ENCODE measurements at places on chromosomes 6 and 20.
A peak's percentile ranks its signal among the peaks of the same experiment; 100 is the strongest.

GRCh38 chr6:110674096-110674495, 141.2 kb downstream of the CDK19 start:
- no peak for DNase-seq

DNA sequence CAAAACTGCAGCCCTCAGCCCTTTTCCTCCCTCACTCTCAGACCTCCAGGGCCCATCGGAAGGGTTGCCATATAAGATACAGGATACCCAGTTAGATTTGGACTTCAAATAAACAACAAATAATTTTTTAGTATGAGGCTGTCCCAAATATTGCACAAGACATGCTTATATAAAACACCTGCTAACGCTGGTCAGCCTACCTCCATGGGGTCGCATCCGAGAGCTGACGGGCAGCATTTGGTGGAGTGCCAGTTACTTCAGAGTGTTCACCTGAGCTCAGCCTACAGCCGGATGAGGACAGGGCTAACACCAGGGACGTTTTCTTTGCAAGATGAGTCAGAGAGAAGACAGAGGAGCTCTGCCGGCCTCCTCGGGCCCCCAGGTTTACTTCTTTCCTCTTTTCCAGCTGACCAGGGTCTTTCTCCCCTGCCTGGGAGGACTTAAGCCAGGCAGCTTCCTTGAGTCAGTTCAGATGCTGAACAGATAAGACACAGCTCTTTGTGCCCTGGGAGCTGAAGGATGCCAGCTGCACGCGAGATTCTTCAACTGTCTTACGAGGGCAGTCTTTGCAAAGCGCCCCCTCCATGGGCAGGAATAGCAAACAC, 141.2 kb upstream of the KCNG1 start:
- DNase-seq, result no peak

GRCh38 chr20:2104236-2104635, 2.6 kb downstream of the STK35 start:
- no peak for DNase-seq

DNA sequence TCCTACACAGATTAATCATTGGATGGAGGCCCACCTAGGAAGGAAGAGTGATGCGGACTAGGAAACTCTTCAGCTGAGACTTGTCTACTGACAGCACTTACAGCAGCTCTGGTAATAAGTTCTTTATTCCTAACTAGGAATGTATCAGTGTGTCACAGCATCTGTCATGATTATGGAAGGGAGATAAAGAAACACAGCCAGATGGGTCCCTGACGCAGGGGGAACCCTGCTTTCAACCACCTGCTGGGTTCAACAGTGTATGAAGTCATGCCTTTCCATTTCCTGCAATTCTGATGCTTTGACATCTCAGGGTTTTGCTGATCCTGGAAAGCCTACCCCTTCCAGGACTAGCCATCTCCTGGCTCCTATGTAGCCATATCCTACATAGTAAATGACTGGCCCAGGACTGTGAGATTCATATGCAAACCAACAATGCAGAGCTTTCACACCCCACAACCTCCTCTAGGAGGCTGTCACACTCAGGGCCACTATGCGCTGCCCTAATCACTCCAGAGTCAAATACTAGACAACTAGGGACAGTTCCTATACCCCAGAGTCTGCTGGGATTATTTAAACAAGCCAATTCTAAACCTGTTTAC, 29.0 kb upstream of the MANEA start:
- no peak for DNase-seq

- DNase-seq, result no peak
These were observed 52.7 kb downstream of the GOPC start for GRCh38 chr6:117549611-117550010.

GRCh38 chr20:31542201-31542842, 28.1 kb downstream of the HM13 start:
- peak; percentile 35 for DNase-seq

GRCh38 chr6:313087-313486, 20.8 kb downstream of the DUSP22 start:
- DNase-seq, result no peak

GRCh38 chr20:52534616-52535015, 343.0 kb upstream of the ZFP64 start:
- no peak for DNase-seq

DNA sequence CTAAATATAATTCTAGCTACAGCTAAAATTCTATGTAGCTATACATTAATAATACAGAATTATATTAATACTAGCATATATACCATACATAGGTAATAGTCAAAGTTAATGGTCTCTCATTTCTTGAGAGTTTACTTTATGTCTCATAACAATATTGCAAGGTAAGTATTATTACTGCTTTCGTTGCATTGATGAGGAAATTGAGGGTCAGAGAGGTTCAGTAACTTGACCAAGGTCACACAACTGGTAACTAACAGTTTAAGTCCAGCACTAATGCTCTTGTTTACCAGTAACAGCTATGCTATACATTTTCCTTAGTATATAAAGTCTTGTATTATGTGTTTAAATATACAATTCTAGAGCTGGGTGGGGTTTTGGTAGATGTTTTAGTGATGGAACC, 67.6 kb downstream of the AFG1L start:
- no peak for DNase-seq

DNA sequence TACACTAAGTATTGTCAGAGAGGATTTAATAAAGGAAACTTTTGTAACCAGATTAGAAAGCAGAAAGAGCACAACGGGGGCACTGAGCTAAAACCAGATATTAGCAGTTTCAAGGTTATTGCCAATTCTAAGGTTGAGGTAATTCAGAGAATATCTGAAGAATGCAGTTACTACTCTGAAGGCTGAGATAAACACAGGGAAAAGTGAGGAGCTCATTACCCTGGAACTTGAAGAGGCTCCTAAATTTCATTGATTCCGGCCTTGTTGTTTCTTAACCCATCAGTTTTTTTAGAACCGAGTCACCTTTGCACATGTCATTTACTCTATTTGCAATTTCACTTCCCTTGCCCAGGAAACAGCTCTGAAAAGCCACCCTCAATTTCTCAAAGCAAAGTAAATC, 72.4 kb upstream of the BTBD3 start:
- DNase-seq, result no peak

DNA sequence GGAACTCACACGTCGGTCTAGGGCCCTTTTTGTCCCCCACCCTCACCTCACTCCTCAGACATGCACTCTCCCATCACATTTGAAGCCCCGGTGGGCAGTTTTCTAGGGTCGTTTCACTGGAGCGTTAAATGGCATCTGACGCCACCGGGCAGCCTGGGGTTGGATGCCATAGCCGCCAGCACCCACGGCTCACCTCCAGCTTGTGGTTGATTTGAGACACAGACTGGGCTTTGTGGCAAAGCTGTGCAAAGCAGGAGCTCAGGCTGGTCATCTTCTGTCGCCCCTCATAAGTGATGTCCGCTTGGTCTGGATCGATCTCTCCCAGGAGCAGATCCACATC, 530 bp downstream of the GOPC start:
- no peak for DNase-seq

GRCh38 chr6:137115658-137116057, 57.8 kb downstream of the IL22RA2 start:
- no peak for DNase-seq

DNA sequence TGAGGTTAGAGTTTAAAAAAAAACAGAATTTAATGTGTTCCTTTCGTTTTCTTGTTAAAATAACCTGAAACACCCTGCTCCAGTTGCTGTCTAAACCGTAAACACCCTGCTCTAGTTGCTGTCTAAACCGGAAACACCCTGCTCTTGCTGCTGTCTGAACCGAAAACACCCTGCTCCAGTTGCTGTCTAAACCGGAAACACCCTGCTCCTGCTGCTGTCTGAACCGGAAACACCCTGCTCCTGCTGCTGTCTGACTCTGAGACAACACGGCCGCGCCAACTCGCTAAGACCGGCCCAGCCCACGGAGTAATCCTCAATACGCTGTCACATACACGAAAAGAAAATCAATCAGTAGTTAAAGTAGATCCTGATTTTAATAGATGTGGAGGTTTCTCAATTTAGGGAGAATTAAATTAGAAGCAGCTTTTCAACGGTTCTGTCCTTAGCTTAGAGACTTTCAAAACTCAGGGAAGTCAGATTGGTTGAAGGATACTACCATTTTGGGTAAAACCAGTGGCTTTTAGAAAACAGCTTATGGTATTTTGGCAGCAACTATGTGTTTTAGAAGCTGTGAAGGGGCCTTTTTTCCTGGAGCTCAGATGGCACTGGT, 98.3 kb downstream of the RAMACL start:
- DNase-seq, result peak; percentile 83

- no peak for DNase-seq
These were observed 1.5 kb upstream of the EBF4 start for GRCh38 chr20:2691127-2691526.

GRCh38 chr6:158916617-158917016, 83.4 kb downstream of the RSPH3 start:
- no peak for DNase-seq

DNA sequence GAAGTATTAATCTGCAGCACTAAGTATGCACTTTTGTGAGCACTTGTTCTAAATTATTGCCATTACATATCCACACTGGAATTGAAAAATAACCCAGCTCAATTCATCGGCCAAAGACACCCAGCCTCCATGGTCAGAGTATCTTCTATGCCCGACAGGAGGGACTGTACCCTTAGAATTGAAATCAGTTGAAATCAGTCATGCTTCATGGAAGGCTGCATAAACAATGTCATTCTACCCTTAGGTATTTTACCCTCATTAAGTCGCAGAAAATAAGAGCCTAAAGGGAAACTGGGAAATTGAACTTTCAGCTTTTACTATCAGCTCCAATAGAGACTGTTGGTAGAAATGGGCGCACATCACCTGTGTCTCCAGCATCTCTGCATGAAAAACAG, 2.9 kb upstream of the RAMACL start:
- DNase-seq, result no peak

DNA sequence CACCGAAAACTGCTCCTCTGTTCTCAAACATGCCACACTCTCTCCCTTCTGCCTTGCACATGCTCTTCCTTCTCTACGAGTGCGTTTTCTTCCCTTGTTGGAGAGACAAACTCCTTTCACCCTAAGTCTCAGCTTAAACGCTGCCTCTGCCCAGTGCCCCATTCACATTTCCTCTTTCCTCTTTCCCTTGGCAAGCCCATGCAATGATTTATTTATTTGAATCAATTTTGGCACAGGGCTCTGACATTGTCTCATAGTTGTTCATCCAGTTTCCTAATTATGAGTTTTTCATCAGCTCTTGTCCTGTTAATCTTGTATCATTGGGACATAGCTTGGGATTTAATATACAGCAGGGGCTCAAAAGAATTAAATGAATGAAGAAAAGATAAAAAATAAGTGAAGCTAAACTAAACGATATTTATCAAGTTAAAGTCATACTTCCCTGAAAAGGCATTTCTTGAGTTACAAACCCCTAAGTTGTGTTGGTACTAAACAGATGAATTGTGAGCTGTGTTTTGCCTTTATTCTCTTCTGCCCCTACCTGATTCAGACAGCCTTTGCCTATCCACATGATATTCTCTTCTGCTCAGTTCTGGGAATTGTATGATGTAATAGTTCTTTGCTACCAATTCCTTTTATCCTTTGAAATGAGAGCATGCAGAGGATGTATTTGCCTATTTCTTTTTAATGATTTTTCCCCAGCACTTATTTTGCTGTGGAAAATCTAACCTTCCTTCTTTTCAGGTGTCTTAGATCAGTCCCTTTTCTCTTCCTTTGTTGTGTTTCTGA, 704.4 kb downstream of the UTRN start:
- DNase-seq, result no peak

- peak; percentile 63 for DNase-seq
These were observed 15.4 kb upstream of the TRIB3 start for GRCh38 chr20:364905-365794.

DNA sequence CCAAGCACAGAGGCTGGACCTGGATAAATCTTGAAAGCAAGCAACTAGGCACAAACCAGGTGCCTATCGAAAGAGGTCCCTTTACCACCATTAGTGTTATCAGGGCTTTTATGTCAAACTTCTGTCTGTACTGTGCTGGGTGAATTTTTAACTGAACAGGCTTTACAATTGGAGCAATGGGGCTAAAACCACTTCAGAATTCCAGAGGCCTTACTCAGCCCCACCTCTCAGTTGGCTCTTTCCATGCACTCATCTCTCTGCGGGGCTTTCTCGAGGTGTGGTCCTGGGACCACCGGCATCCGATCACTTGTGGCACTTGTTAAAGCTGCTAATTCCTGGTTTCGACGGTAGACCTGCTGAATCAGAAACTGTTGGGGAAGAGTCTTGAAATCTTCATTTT, 232.5 kb downstream of the SOX4 start:
- DNase-seq, result no peak

DNA sequence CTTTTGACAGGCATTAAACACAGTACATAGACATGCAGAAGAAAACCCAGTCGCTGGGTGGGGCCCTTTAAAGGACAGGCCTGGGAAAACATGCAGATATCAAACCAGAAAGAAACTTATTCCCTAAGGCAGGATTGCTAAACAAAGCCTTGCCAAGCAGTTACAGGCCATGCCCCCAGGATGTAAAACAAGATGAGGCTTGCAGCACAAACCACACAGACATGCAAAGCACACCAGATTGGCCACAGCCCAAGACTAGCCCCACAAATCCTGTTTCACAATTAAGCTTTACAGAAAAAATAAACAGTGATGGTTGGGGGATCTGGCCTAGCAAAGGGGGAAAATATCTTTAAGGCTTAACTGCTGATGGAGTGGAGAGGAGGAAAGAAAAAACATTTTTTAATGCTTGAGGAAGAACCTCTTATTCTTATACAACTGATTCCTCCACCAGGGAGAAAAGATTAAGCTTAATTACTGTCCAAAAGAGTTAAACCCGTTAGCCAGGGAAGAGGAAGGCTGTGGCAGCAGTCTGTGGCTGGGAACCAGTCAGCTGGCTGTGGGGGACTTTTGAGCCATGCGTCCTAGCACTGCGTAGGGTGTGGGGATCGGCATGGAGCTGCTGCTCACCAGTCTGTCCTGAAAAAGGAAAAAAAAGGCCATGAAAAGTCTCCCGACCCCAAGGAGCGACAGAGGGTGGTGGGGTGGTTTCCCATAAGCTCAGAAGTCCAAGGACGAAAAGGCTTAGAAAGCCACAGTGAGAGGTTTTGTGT, 28.4 kb downstream of the COL19A1 start:
- DNase-seq, result no peak

DNA sequence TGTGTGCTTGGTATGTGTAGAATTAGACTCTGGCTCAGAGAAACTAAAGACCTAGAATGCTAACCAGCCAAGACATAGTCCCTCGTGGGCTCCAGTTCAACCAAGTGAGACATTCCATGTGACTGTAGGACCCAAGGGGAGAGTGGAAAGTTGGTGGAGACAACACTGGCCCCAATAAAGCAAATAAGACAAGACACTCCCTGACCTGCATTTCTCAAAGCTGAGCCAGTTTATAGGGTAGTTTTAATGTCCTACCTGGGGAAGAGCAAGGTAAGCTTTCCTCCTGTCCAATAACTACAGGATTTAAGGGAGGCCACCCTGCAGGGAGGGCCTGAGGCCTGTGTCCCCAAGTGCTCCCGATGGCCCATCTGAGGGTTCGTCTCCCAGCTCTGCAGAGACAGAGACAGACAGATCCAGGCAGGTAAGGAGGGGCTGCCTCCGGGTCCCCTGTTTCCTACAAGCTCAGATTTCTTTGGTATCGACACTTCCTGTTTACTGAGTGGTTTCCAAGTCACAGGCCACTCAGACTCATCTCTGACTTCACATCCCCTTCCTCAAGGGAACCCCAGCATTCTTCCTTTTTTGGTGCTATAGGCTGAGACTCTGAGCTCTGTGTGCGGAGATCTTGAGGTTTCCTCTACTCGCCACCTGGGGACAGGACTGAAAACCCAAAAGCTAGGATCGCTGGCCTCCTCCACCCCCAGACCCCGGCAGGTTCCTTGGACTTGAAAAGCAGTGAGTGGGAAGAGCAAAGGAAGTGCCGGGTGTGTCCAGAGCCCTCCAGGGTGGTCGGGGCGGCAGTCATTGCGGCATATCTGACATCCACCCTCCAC, 92.4 kb downstream of the PRND start:
- peak; percentile 91 for DNase-seq

GRCh38 chr6:474453-475185, 83.1 kb downstream of the IRF4 start:
- peak; percentile 90 for DNase-seq
